ENCODE measurements at places on chromosomes 2 and 18.

DNA sequence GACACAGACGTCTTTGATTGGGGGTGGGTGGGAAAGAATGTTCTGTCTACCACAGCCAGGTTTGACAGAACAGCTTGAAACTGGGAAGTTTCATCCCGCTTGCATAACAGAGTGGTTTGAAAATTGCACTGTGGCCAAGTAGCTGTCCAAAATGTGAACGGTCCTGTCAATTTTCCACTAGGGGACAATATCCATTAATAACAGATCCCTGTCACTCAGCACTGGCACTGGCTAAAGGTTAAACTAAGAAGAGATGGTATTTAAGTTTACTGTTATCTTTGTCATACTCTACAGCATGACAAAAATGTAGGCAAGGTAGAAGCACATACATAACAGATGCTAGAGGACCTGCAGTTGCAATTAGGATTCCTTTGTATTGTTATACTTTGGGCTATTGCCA, 55.6 kb upstream of the ACMSD start:
- DNase-seq, result no peak

- no peak for DNase-seq
These were observed 110.6 kb downstream of the TGFA start for GRCh38 chr2:70443078-70443465.

DNA sequence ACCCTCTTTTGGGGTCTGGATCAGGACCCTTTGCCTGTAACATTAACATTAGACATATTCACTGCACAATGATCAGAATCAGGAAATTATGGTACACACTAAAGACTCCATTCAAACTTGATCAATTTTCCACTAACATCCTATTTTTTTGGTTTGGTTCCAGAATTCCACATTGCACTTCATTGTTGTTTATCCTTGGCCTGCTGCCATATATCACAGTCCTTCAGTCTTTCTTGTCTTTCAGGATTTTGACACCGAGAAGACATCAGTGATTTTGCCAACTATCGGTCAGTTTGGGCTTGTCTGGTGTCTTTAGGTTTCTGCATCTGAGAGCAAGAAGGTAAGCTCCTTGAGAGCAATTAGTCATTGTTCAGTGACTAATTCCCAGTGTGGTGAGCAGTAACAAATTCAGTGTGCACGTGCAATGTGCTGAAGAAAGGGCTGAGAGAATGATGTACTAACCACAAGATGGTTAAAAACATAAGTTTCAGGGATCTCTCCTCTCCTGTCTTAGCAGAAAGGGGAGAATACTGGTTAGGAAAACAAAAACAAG, 23.5 kb downstream of the MARCHF4 start:
- DNase-seq, result peak; percentile 83

GRCh38 chr2:232076736-232077135, 115.2 kb downstream of the DIS3L2 start:
- DNase-seq, result no peak

- peak; percentile 87 for DNase-seq
These were observed 276.3 kb downstream of the RND3 start for GRCh38 chr2:150211164-150211631.

GRCh38 chr2:227661025-227661649, 5.5 kb upstream of the SCYGR5 start:
- no peak for DNase-seq

DNA sequence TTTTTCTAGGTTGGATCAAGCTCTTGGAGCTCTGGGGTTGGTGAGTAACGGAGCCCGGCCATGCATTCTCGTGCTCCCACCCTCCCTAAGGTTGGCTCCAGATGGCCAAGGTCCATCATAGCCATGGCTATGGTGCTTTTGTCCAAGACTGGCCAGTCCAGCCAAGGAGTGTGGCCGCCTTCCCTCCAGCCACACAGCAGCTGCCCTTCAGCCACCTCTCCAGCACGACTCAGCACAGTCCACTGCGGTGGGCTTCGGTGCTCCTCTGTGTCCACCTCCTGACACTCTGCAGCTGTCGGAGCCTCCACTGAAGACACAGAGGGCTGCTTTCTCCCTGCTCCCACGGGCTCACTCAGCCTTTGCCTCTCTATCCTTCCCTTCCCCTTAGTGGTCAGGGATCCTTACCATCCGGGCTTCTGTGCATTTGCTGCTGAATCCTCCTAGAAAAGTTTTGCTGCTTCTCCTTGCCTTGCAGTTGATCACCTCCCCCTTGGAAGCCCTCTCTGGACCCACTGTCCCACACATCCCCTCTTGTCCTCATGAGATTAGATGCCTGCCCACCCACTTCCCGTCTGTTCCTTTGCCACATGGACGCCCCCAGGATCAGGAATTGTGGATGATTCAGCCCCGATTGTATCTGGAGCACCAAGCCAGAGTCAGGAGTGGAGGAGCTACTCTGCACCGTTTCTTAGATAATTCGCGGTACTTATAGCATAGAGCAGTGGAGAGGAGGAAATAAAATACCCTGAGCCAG, 177.1 kb upstream of the COPS8 start:
- DNase-seq, result no peak

Measured in astrocyte (in vitro differentiated cells and primary cell).